ENCODE measurements at places on chromosomes 2 and 18.

DNA sequence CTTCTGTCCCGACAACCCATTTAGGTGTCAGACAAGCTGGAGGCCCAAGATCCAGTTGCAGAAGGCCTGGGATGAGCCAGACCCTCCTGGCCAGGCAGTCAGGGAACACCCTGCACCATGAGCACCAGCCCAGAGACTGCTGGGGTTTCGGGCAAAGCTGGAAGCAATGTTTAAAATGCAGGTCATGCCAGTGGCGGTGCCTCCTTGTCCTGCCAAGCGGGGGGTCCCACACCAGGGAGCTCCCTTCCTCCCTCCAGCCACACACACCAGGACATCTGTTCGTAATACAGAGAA is 230.2 kb downstream of the ATAD2B start:
- DNase-seq = no peak

DNA sequence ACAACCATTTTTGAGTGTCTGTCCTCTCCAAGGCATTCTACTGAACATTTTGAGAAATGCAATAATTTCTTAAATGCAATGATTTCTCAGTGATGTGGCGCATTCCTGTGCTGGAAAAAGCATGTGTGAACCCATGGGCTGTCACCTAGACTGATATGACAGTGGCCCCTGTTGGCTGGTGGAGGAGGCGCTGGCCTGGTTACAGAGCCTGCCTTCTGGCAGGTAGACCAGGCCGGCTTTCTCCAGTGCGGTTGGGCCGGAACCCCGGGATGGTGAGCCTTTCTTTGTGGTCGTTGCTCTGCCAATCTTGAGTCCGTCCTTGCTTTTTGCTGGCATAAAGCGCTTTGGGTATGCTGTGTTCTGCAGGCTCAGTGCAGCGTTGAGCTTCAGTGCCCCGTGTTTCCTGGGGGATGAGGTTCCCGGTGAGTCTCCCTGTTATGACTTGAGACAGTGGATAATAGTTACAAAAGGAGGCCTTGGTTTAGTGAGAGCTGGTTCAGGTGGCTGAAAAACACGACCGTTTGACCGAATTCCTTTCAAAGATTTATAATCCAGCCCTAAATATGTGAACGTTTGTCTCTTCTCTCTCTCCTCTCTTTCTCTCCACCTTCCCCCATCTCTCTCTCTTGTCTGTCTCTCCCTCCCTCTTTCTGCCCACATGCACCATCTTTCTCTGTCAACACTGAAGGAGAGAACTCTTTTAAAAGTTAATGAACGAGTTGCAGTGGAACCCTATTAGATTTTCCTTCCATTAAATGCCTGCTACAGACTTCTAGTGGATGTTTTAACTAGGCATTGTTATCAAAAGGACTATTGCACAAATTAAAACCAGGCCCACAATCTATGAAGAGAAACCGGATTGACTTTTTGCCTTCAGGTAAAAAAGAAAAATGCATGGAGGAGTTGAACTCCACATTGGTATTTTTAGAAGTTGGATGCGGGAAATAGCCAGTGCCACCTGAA is 34.0 kb downstream of the TSHZ1 start:
- no peak for DNase-seq

DNA sequence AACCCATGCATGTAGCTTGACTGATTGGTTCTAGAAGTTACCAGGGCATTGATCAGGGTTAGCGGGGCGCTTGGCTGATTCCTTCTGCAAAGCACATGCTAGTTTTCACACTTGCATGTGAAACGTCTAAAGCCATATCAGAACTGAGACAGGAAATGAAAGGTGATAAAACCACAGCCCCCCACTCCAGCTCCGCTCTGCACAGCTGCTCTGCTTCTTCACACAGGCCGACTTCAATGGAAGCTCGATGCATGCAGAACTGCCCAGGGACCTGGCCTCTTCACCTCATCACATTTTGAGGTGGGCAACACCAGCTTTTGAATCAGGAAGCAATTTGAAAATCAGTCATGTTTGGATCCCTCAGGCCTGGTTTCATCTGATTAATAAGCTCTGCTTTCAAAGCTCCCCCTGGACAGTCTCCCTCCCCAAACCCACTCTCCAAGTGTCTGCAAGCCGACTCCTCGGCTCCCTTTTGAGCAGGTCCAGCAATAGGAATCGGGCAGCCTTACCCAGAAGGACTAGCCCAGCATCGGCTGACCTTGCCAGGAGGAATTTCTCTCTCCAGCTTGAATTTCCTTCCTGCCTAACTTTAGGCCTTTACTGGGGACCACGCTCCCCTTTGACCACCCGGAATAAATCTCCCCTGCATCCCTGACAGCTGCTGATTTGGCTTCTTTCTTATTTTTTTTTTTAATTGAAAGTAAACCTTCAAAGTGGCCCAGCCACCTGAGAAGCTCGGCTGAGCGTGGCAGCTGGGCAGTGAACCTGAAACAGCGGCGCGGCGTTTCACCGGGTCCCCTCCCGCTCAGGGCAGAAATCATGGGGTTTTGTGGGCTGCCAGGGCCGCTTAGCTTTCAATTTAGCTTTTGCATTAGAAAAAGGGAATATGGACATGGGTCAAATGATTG is 31.7 kb downstream of the HRH4 start:
- DNase-seq = no peak

GRCh38 chr18:36067055-36067957 is at the start of gene RPRD1A:
TSS of gene RPRD1A (minus strand) at chr18:36067559. CDS start at chr18:36067404, 155 bp downstream.
- DNase-seq = peak; percentile 95

DNA sequence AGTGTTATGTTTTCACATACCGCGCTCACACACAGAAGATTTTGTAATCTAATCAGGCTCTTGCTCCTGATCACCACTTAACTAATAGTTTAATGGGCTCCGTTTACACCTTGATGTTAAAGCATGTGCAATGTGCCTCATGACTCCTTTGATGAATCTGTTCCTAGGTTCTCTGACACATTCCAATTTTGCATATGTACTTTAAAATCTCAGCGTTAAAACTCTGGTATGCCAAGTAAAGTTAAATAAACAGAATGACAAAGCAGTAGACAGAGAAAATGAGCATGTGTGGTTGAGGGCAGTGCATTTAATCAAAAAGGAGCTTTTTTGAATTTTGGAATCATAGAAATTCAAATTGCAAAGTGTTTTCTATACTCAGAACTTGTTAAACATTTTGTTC is 96.4 kb downstream of the TCF4 start:
- no peak for DNase-seq

DNA sequence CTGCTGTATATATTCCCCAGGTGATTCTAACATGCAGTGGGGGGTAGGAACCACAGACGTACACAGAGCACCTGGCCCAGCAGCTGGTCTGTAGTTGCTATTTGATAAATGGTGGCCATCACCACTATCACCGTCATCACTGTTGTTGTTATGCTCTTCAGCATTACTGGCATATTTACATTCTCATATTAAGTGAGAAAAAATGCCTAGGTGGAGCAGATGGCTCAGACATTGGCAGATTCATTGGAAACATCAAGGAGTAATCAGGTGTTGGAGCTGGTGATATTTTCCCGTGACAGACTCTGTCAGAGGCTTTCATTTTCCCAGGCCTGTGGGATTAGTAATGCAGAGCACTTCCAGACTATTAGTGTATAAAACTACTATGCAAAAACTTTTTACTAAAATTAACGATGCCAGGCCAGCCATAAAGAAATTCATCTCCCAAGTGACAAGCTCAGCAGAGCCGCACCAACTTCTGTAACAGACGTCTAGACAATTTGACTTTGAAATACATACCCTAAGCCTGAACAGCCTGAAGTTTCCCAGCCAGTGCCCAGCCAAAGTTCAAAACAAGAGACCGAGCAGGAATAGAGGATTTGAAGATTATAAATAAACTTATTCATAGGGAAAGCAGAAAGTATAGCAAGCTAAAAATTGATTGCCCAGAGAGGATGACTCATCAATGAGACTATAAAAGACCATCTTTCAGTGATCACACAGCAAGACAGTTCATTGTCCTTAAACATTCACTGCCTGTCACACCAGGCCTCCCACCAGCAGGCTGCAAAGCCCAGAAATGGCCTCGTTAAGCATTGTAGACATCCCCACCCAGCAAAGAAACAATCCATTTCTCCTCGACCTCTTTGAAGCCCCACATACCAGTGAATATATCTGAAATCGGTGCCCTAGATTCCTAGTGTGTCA is 247.4 kb upstream of the CHAC2 start:
- no peak for DNase-seq

GRCh38 chr18:32276256-32276655 is 86.4 kb downstream of the MEP1B start:
- no peak for DNase-seq

DNA sequence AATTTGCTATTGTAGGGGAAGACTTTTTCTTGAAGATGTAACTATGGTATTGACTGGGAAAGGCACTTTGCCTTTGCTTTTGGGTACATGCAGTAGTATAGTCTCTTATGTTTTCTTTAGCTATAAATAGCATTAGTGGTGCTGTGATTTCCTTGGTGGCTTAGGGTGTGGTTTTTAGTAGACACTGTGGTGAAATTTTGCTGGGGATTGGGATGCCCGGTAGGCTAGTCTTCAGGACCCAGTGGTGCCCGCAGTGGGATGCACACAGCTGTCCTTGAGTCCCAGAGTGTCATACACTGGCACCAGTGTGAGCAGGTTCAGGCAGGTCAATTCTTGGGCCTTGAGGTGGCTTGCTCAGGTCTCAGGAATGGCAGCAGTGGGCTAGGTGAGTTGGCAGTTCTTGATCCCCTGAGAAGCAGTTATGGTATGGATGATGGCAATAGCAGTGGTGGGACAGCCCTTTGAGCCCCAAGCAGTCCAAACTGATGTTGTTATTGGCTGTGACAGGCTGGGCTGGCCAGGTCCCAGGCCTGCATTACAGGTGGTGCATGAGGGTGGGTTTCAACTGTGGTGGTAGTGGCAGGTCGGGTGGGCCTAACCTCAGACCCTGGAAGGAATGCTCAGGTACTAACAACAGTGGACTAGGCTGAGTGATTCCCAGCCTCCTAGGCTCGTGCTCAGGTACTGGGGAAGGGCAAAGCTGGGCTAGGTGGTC is 124.3 kb downstream of the XRCC5 start:
- no peak for DNase-seq

DNA sequence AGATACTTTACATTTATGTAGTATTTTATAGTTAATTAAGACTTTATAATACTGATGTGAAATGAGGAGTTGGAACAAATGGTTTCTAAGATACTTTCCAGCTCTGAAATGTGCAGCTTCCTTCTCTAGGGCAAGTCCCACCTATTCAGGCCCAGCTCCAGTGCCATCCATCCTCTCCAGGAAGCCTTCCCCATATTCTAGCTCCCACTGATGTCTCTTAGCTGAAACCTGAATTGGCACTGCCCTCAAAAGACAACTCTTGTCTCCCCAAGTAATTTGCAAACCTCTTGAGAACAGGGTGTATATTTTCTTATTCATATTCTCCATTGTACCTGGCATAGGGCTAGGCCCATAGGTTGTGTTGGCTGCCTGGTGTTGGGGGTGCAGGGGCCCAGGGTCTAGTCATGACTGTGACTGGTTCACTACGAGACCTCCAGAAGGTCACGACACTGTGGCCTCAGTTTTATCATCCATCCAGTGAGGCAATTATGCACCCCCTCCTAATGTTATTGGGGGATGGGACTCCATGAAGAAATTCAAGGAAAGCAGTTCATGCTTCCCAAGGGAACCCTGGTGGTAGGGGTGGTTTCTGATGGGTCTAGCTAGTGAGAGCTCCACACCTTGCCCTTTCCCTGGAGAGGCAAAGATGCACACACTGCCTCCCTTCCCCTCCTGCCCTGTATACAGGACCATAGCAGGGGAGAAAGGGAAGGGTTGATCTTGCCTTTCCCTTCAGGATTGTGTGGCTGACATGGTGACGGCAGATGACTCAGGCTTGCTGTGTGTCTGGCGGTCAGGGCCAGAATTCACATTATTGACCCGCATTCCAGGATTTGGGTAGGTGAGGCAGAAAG is 2.8 kb downstream of the WDR54 start:
- DNase-seq = no peak

DNA sequence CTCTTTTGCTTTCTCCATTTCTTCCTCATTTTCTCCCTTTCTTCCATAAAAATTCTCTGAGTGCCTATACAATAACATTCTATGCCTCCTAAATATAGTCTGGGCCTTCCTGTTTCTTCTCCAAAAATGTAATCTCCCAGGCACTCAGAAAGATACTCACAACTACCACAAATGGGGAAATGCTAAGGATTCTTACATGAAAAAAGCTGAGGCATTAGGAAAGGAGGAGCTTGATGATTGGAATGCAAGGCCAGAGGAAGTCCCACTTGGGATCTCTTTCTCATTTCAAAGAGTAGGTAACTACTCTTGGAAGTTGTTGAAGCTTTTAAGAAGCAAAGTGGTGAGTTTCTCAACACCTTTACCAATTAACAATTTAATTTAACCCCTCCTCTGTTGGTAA is 3.4 kb downstream of the VSNL1 start:
- DNase-seq = peak; percentile 7

DNA sequence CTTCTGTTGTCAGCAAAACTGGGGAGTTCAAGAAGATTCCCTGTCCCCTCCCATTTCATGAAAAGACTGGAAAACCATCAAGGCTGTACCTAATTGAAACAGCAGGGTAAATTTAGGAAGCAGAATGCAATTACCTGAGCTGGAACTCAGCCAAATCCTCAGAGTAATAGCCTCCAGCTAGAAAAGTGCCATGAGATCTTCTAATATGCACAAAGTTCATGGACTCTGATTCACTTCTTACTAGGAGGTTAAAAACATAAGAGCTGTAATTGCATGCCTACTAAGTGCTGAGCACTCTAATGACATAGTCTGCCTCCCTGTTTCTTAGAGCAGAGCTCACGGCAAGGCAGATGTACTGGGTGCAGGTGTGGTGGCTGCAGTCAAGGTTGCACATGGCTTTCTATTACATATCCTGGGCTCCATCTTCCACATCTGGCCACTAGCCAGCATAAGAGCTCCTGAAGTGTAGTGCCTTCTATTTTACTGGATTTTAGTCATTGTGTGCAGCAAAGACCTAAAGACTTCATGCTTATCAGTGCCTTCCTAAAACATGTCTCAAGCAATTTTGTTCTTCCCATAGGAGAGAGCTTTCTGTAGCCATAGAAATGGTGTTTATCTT is 341.7 kb downstream of the PTPRM start:
- no peak for DNase-seq

DNA sequence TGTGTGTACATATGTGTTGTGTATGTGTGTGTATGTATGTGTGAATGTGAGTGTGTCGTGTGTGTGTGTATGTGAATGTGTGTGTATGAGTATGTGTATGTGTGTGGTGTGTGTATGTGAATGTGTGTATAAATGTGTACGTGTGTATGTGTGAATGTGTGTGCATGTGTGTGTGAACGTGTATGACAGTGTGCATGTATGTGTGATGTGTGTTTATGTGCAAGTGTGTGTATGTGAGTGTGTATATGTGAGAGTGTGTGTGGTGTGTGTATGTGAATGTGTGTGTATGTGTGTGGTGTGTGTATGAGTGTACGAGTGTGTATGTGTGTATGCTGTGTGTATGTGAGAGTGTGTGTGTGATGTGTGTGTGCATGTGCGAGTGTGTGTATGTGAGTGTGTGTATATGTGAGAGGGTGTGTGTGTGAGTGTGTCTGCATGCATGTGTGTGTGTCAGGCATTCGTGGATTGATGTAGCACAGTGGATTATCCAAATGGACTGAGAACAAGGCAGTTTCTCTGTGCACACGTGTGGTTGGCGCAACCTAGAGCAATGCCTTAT is 127.2 kb downstream of the SH3BP4 start:
- DNase-seq = no peak

GRCh38 chr2:151053661-151053990 is 208.0 kb downstream of the RBM43 start:
- DNase-seq = no peak

GRCh38 chr2:174686430-174686829 is 77.8 kb downstream of the CHRNA1 start:
- DNase-seq = no peak

- peak; percentile 67 for DNase-seq
Measured at GRCh38 chr2:179917272-179917671, 55.9 kb upstream of the ZNF385B start.

GRCh38 chr2:143026411-143027054 is 102.7 kb upstream of the ARHGAP15 start:
- DNase-seq = no peak

- DNase-seq = no peak
Measured at GRCh38 chr2:187862715-187863114, 308.5 kb upstream of the TFPI start.

Measured in cardiac fibroblast (primary cell).